Fibroblast of skin of left biceps (primary cell): ENCODE measurements at places on chromosomes 3 and 15.

DNA sequence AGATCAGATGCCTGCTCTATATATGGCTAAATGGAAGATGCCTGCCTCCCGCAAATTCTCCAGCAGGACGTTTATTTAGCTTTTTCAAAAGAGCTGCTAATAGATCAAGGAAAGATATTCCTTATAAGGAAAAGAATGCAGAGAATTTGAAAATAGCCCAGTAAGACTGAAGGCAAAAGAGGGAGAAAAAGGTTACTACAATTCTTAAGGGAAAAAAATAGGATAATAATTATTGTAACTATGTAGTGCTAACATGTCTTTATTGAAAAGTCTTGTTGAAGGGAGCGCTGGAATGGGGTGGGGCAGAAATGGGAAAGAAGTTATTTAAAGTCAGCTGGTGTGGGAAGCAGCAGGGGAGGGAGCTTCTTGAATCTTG, 2.9 kb downstream of the TPM1 start:
- DNase-seq: no peak

- no peak for DNase-seq
Observed at GRCh38 chr3:138890555-138891187, 55.9 kb upstream of the PIK3CB start.

DNA sequence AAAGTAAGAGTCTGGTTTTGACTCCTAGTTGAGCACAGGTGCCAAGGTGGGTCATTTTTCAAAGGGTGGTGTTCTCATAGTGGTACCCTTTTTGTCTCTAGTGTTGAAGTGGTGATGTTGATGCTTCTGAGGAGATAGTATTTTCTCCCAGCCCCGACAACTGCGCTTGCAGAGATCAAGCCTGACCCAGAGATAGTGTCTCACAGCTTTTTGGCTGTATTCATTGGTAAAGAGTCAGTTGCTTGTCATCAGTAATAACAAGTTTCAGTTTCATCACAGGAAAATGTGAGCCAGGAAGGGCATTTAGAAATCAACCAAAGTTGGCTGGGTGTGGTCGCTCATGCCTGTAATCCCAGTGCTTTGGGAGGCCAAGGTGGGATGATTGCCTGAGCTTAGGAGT, 139.3 kb downstream of the NFKBIZ start:
- no peak for DNase-seq

DNA sequence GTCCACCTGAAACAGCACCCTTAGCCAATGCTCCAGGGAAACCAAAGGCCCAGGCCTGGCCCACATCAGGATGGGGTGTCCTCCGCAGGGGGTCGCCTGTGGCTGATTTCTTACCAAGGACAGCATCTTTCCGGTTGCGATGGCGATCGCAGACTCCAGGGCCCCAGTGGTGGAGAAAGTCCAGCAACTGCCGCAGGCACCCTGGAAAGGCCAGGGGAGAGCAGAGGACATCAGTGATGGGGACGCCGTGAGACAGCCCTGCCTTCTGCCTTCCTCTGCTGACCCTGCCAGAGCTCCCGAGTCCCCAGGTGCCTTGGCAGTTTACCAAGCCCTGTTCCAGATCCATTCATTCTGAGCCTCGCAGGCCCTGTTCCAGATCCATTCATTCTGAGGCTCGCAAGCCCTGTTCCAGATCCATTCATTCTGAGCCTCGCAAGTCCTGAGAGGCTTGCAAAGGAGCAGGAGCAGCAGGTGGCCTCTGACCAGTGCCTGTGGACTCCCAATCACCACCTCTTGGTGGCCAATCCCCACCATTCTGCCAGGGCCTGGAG, 12.5 kb downstream of the CTSH start:
- DNase-seq: no peak

- DNase-seq: no peak
Observed at GRCh38 chr15:33142708-33143107, 51.8 kb downstream of the FMN1 start.

DNA sequence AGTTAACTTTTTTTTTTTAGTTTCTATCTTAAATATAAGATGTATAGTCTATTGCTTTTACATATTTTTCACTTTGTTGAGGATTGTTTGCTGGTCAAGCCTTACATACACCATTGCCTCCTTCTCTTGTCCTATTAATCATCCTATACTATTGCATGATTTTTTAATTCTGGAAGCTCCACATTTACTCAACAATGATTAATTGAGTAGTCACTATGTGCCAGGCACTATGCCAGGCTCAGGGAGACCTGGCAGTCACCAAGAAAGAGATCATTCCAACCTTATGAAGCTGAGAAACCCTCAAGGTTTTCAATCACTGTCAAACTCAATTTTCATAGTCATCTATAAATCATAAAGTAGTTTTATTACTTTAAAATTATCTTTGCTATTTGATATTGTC, 626.2 kb downstream of the IGSF11 start:
- DNase-seq: no peak

DNA sequence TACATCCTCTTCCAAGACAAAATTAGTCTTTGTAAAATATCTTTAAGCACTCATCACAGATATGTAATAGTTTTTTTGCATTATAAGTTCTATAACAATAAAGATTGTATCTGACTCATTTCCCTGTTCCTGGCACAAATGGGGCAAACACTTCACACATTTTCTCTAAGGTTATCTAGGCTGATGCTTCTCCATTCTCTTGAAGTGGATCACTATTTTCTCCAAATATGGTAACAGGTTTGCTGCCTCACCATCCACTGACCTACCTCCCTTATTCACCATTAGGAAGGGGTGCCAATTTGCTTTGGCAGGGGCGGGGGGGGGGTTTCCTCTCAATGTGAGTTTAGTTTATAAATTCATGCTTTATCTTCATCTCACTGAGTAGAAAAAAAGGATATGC, 767.7 kb upstream of the LMCD1 start:
- DNase-seq: no peak

GRCh38 chr3:38554127-38554827, 58.1 kb downstream of the EXOG start:
- DNase-seq: no peak

GRCh38 chr3:109563149-109563548, 225.8 kb upstream of the DPPA4 start:
- no peak for DNase-seq

- DNase-seq: no peak
Observed at GRCh38 chr3:185152410-185153170, at the start of gene C3orf70. C3orf70 (minus strand) TSS chr3:185153060; CDS start chr3:185152823, 237 bp downstream.

GRCh38 chr3:147795418-147795817, 386.3 kb downstream of the ZIC1 start:
- no peak for DNase-seq

DNA sequence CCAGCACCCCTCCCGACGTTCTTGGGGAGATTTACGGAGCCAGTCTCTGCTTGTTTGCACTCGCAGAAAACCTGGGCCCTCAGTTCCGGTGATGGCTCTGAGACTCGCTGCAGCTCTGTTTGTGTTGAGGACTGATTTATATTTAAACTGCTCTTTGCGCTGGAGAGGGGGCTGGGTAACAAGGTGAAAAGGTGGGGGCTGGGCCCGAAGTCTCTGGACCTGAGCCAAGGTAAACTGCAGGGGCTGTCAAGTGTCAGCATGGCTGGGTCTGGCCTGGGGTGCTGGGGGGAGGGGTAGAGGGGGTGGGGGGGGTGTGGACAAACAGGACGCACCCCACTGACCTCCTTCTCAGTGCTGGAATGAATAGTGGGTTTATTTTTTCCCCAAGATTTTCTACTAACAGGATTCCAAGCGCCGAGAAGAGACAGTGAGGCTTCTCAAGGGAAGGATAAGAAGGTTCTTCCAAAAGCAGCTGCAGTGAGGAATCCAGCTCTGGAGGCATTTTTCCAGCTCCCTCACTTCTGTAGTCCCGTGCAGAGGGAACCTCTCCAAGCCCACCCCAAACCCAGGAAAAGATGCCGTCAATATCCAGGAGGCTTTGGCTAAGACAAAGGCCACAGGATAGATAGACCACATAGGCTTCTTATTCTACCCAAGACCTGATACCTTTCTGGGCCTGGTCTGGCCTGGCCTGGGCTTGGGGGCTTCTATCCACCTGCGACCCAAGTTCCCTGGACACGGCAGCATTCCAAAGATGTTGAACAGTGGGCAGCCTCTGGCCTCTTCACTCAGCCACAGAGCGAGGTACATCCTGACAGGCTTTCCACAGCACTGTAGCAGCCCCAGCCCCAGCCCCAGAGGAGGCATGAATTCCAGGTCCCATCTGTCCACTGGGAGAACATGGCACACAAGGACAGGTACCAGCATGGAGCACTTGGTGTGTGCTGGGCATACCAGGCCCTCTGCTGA, 938 bp upstream of the SLCO2A1 start:
- DNase-seq: no peak
